ACHN (cell line): ENCODE measurements at places on chromosomes 2 and 18.
A peak's percentile ranks its signal among the peaks of the same experiment; 100 is the strongest.

GRCh38 chr2:9278439-9278838 lies 71.8 kb downstream of the ASAP2 start:
- DNase-seq, result no peak

GRCh38 chr18:13216711-13217465 lies 1.7 kb upstream of the LDLRAD4 start:
- DNase-seq, result peak; percentile 8

DNA sequence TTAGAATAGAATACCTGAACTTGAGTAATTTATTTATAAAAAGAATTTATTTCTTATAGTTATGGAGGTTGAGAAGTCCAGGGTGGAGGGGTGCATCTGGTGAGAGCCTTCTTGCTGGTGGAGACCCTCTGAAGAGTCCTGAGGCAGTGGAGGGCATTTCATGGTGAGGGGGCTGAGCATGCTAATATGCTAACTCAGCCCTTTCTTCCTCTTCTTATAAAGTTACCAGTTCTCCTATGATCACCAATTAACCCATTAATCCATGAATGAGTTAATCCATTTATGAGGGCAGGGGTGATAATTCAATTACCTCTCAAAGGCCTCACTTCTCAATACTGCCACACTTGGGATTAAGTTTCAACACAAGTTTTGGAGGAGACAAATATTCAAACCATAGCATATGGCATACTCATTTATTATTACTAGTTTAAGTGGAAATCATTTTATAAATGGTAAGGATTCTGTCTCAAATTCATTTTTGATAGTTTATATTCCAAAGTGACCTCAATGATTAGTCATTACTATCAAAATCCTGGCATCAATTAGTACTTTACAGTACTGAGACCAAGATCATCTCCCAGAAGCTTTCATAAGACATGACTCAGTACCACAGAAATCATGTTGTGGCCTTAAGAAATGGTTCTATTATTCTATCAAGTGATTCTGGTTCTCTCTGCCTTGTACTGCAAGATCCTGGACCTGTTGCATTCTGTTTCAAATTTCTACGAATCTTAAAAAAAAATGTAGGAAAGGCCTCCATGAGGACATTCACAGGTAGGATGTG lies 5.5 kb downstream of the ZNF396 start:
- no peak for DNase-seq

DNA sequence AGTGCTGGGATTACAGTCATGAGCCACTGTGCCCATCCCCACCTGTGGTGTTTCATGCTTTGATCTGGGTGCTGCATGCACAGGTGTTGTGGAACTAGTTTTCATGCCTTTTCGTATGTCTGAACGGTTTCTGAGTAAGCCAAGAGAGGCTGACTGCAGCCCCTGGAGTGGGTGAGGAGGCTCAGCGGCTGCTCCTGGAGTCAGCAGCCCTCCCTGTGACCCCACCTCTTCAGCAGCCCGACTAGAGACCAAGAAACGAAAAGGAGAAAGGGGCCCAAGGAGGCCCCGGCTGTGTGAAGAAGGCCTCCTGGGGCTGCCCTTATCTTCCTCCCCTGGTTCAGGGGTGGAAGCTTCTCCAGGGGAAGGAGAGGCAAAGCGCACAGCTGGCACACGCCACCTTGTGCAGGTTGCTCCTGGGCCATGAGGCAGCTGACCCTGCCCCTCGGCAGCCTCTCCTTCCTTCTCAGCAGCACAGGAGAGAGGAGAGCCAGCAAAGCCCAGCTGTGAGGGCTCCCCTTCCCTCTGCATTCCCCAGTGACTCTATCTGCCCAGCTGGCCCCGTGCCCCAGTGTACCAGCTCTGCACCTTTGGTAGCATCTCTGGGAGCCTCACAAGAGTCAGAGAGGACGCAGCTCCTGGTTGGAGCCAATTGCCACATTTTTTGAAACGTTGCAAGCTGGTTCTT lies 182.5 kb upstream of the HS6ST1 start:
- DNase-seq, result no peak

DNA sequence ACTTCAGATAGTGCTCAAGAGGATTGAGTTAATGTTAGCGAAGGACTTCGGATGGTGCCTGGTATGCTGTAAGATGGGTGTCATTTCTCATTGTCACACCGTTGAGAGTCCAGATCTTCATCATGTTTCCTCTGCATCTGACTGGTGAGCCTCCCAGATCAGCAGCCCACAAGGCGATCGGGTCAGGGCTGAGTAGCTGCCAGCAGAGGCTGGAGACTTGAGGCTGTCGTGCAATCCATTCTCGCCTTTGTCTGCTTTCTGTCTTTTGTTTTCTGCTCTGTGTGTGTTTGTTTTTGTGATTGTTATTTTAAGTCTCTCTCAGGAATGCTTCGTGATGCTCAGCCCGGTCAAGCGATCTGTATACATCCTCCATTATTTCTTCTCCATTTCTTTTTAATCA lies 95.8 kb downstream of the TGOLN2 start:
- no peak for DNase-seq

DNA sequence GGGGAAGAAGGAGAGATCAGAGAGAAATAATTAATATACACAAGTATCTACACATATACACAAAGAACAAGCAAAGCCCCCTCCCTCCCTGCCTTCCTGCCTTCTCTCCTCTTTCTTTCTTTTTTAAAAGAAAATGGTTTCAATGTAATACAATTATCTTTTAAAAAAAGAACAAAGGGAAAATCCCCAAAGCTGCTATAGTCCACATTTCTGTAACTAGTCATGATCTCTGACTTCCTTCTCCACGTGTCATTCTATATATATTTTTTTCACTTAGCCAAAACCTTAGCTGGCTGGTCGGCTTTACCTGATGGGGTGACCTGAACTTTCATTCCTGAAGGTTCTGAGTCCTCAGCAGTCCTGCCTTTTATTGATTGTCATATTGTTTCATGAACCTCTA lies 44.3 kb downstream of the MAP3K20 start:
- no peak for DNase-seq

- no peak for DNase-seq
Measured at GRCh38 chr2:71934320-71934593, 213.4 kb downstream of the CYP26B1 start.

GRCh38 chr2:5528706-5529105 lies 163.5 kb upstream of the SOX11 start:
- DNase-seq, result no peak

DNA sequence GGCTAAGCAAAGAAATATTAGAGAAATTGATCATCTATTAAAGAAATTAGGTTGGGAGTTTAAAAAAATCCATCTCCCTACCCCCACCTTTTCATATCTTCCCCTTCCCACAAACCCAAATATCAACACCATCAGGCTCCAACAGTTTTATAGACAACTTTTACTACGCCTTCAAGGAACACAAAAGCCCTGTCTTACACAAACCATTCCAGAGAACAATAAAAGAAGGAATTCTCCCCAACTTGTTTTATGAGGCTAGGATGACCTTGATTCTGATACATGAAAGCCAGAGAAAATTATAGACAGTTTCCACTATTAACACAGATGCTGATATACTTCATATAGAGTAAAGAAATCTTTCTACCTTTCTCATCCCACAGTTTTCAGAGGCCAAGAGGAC lies 211.6 kb downstream of the OSR1 start:
- no peak for DNase-seq

GRCh38 chr2:31327505-31327904 lies 87.0 kb downstream of the XDH start:
- DNase-seq, result no peak

GRCh38 chr2:46828491-46829230 lies 86.9 kb downstream of the MCFD2 start:
- no peak for DNase-seq

- no peak for DNase-seq
Measured at GRCh38 chr2:181786371-181787228, 104.9 kb upstream of the ITPRID2 start.

DNA sequence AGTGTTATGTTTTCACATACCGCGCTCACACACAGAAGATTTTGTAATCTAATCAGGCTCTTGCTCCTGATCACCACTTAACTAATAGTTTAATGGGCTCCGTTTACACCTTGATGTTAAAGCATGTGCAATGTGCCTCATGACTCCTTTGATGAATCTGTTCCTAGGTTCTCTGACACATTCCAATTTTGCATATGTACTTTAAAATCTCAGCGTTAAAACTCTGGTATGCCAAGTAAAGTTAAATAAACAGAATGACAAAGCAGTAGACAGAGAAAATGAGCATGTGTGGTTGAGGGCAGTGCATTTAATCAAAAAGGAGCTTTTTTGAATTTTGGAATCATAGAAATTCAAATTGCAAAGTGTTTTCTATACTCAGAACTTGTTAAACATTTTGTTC lies 96.4 kb downstream of the TCF4 start:
- no peak for DNase-seq

- DNase-seq, result no peak
Measured at GRCh38 chr2:189144700-189145211, 34.8 kb downstream of the COL5A2 start.

- peak; percentile 5 for DNase-seq
Measured at GRCh38 chr18:47175283-47175897, 774 bp downstream of the IER3IP1 start.

DNA sequence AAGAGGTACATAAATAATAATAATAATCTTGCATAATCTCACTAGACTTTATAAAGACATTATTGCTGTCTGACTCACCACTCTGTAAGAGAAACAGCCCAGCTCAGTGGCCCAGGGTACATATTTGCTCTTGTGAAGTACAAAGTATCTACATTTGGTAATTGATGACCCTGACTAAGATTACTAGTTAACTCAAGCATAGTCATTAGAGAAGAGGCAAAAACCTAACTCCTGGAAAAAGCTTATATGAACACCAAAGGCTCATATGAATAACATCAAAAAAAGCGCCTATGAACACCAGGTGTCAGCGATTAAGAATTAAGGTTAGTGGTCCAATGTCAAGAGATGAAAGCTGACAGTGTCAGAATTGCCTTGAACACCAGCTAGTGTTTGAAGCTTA lies 38.4 kb downstream of the RAD51AP2 start:
- DNase-seq, result no peak

DNA sequence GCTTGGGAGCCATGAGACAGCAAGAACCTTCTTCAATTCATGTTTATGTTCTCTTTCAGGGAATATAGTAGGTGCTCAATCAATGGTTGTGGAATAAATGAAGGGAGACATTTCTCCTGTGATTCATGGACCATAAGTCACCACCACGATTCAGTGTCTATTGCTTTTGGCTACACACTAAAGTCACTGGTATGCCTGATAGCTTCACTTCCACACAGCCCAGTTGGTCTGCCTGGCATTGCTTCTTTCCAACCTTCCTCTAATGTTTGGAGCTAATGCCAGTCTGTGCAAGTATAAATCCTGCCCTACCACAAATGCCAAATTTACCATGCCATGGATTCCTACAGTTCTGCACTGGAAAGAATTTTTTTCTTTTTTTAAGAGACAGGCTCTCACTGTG lies 1.3 kb upstream of the CXCR1 start:
- no peak for DNase-seq

DNA sequence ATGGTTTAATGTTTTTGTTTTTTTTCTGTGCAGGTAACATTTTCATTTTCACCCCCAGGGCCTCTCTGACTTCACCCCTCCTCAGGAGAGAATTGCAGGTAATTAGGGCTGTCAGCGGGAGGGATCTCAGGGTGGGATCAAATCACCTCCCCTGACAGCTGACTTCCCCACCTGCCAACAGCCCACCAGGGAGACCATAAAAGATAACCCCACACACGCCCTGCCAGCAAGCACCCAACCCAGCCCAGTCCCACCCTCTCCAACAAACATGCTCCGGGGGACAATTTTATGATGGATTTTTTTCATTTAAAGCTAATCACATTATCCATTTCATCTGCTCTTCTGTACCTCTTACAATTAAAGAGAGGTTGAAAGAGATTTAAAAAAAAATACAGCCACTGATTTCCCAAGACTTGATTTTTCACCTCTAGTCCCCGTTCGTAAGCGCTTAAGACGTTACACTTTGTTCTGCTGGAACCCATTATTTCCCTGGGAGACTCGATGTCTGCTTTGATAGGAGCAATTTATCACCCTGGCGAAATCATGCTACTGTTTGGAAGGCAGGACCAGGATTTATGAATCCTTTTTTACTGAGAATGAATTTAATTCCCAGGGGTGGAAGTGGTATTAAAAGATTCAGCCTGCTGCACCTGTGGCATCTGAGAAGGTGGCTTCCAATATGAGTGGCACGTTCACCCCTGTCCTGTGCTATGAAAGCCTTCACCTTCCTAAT lies 232.9 kb upstream of the ID2 start:
- DNase-seq, result no peak

- DNase-seq, result no peak
Measured at GRCh38 chr2:47091118-47091517, 64.0 kb downstream of the STPG4 start.

GRCh38 chr2:226771067-226771466 lies 28.6 kb downstream of the IRS1 start:
- DNase-seq, result no peak

DNA sequence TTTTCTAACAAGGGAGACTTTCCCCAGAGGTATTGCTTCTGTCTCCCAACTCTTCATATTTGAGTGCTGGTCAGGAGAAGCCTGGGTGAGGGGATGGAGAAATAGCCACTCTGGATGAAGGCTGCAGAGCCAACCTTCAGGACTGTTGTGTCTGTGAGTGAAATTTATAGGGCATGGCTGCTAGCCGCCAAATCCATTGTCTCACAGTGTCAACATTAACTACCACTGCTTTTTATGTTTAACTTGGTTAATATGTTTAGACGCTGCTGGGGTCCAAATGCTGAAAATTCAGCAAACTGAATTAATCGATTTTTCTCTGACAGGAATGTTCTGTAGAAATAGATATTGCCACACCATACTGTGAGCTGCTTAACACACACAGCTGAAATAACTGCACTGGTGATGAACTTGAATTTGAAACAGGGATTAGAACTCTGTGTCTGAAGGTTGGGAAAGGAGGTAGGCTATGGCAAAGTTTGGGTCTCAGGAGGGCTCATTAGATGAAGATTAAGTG lies 281.0 kb downstream of the DCC start:
- no peak for DNase-seq

GRCh38 chr2:240296104-240296406 lies 139.4 kb upstream of the GPC1 start:
- DNase-seq, result no peak

- DNase-seq, result no peak
Measured at GRCh38 chr2:191358325-191359025, 113.3 kb downstream of the MYO1B start.

GRCh38 chr2:105590780-105591660 lies 153.7 kb upstream of the NCK2 start:
- no peak for DNase-seq

DNA sequence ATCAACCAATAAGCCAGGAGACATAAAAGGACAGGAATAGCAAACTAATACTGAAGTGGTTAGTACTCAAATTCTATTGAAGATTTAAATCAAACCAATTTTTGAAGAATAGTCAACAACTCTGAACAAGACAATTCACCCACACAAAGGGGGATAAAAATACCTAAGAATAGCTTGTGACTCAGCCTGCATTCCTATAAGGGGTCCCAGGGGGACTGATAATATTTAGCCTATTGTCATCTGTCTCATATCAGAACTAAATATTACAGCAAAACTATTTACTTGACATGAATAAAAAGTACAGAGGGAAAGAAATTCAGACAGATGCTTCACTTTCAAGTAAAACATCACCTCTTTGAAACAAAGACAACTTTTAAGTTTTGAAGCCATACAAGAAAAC lies 7.7 kb downstream of the ITSN2 start:
- DNase-seq, result no peak
